ENCODE measurements at places on chromosomes 3 and 15. TPM values are rescaled to one million over a fixed set of nuclear protein-coding genes. Genes with fewer than 3 reads are reported as not detected.

The RSL24D1 gene
- total RNA-seq = 91.8 TPM

The THPO gene
- 0.15 TPM for total RNA-seq

The PRSS50 gene
- total RNA-seq = not detected

The CCDC39 gene
- total RNA-seq = 0.17 TPM

The AGBL1 gene
- total RNA-seq = not detected

The DPPA4 gene
- total RNA-seq = not detected

The HMG20A gene
- total RNA-seq = 33.9 TPM

The PATL2 gene
- 1.3 TPM for total RNA-seq

The GALNT15 gene
- total RNA-seq = 93.0 TPM

The SRPRB gene
- total RNA-seq = 89.0 TPM

The KCNMB3 gene
- total RNA-seq = 0.50 TPM

The ZNF860 gene
- 1.0 TPM for total RNA-seq

The SYNM gene
- total RNA-seq = 5.4 TPM

The SLC9A9 gene
- total RNA-seq = 59.9 TPM

The GPD1L gene
- 8.4 TPM for total RNA-seq

The RAB6B gene
- 1.2 TPM for total RNA-seq

The FOXB1 gene
- not detected for total RNA-seq

The TJP1 gene
- total RNA-seq = 61.7 TPM

The IGSF10 gene
- total RNA-seq = 1.3 TPM

The POLR2H gene
- total RNA-seq = 98.0 TPM

The PLA2G4D gene
- total RNA-seq = not detected

The THSD4 gene
- total RNA-seq = 31.3 TPM

The KIF23 gene
- 5.1 TPM for total RNA-seq

The CP gene
- total RNA-seq = 0.33 TPM

The SPINK8 gene
- not detected for total RNA-seq

The GOLGA6L7 gene
- not detected for total RNA-seq

The LRRC34 gene
- 7.9 TPM for total RNA-seq

The RAD51 gene
- 4.1 TPM for total RNA-seq

The UCN2 gene
- 1.2 TPM for total RNA-seq

The SEMA5B gene
- not detected for total RNA-seq

Data from smooth muscle cell of trachea (primary cell).